ENCODE measurements at places on chromosomes 3 and 15.

DNA sequence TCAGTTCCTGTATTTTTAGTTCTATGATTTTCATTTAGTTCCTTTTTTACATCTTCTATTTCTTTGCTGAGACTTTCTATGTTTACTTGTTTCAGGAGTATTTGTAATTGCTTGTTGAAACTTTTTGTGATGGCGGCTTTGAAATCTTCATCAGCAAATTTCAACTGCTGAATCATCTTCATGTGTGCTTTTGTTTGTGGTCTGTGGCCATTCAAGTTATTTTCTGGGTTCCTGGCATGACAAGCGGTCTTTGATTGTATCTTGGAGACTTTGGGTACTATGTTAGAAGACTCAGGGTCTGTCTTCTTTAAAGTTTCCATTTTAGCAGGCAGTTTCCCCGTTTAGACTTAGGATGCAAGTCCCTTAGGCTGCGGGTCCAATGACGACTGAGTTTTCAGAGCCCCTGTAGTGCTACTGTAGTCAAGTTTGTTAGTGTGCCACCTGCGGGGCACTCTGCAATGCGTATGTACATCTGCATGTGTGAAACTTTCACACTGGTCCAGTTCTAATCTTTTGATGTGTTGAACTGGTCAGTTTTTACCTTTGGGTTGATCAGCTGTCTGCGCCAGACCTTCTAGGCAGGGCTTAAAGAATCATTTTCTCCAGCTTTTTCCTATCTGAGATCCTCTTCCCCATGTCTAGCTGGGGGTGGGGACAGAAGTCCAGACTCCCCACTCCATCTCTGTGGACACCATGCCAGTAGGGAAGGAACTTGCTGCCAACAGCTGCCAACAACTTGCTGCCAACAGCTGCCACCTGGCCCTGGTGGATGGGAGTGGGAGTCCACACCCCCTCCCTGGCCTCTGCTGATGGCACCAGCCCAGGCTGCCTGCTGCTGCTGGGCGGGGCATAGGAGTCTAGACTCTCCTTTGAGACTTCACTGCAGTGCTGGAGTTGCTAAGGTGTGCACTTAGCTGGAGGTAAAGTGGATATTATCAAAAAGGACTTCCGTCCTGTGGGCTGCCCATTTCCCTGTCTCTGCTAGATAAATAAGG lies 190.9 kb downstream of the TJP1 start:
- no peak for DNase-seq

- DNase-seq, result no peak
Measured at GRCh38 chr3:42507761-42508335, 5.4 kb downstream of the VIPR1 start.

GRCh38 chr3:50637011-50637410 lies 20.1 kb downstream of the MAPKAPK3 start:
- DNase-seq, result no peak

- no peak for DNase-seq
Measured at GRCh38 chr15:50067254-50067653, 51.8 kb downstream of the ATP8B4 start.

- DNase-seq, result no peak
Measured at GRCh38 chr3:133210656-133211055, 172.5 kb downstream of the TMEM108 start.

DNA sequence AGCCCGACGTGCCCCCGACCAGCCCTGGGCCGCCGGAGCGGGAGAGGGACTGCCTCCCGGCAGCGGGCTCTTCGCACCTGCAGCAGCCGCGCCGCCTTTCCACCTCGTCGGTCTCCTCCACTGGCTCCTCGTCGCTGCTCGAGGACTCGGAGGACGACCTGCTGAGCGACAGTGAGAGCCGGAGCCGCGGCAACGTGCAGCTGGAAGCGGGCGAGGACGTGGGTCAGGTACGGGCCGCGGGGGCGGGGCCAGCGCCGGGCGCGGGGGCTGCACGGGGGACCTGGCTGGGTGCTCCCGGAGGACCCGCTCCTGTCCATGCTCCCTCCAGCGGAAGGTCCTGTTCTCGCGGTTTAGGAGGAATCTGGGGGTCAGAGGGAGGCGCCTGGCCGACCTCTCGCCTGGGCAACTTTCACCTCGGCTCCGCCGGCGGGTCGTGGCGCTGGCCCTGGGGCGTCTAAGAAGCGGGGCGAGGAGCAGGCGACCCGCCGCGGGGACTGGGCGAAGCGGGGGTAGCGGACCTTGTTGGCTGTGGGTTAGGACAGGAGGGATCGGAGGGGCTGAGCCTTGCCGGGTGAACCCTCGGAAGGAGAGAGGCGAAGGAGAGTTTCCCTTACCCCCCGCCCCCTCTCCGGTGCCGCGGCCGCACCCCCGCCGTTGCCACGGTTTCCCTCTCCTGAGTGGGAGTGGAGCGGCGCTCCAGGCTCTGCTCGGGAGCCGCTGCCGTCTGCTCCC lies 682 bp downstream of the ITPKA start:
- DNase-seq, result no peak

DNA sequence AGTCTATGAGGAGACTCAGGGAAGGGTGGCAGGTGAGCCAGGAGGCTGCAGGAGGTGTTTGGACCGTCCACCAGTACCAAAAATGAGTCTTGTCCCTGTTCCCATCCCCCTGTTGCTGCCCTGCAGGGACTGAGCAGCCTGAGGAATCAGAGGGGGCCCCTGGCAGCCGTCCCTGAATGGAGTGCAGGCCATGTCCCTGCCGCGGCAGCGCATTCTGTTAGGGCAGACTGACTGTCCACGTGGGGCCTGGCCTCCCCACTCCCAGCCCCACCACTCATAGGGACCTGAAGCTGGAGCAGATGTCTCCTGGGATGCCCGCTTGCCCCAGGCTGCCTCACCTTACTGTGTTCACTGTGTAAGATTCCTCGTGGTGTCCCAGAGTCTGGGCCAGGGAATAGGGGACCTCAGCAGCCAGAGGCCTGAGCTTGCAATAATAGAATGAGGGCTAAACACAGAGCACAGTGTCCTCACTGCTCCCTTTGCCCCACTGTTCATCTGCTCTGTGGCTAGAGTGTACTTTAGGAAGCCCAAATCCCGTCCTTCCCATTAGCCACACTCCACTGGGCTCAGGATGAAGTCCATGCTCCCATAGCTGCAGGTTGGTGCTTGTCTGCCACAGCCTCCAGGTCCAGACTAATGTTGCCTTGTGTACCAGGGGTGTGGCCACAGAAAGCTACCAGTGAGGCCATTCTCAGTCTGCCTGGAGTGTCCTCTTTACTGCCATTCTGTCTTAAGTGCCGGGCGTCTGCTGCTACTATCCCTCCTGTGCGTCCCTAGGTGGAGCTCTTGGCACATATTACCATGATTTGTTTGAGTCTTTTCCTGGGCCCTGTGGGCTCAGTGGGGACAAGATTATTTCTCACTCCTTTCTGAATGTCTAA lies 63.2 kb downstream of the HCN4 start:
- peak; percentile 61 for DNase-seq

DNA sequence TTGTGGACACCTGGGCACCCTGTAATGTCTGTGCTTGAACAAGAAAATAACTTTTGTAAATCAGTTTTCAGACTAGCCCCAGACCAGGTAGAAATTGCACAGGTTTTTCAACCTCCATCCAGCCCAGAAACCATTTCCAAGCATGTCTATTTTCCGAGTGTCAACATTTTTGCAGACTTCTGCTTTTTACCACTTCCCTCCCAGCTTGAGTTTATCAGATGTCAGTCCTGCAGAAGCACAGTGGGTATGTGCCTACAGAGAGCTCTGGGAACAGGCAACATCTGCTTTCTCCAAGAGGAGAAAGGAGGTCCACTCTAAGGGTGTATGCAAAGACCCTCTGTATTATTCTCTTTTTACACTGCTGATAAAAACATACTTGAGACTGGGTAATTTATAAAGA lies 83.9 kb downstream of the LRRK1 start:
- no peak for DNase-seq
